Suprapubic skin (tissue), 4 donors: ENCODE measurements at places on chromosomes 6 and 20. TPM values are rescaled to one million over a fixed set of nuclear protein-coding genes. Genes with fewer than 3 reads are reported as not detected.

- no peak for DNase-seq
These were observed 4.8 kb downstream of the BPIFA2 start for GRCh38 chr20:33172781-33173180.

DNA sequence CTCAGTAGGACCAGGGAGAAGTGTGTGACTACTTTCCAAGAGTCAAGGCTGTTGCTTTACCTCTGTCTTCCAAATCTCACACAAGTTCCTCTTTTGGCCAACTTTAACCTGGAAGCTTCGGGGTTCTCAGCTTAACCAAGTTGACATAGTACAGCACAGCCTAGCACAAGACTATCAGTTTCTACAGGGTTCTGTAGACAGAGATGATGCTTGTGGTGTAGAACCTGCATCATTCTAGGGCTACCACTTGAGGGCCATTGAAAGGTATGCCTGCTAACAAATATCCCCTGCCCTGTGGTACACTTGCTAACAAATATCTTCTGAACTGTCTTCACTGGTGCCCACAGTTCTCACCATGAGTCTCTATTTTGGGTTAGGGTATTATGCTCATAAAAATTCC lies 62.0 kb upstream of the MAP3K7 start:
- DNase-seq: no peak

- DNase-seq: no peak
These were observed 64.4 kb downstream of the UBE2V1 start for GRCh38 chr20:50048420-50049166.

- DNase-seq: no peak
These were observed 9.5 kb downstream of the PXDC1 start for GRCh38 chr6:3742076-3742425.

- DNase-seq: no peak
These were observed 517.4 kb upstream of the JARID2 start for GRCh38 chr6:14728396-14729024.

The RAMACL gene
- total RNA-seq: 1.1 TPM
